RWPE1 (cell line): ENCODE measurements at places on chromosomes 12 and 14.

- peak; percentile 12 for DNase-seq
Measured at GRCh38 chr12:5864972-5865371, 80.1 kb downstream of the ANO2 start.

DNA sequence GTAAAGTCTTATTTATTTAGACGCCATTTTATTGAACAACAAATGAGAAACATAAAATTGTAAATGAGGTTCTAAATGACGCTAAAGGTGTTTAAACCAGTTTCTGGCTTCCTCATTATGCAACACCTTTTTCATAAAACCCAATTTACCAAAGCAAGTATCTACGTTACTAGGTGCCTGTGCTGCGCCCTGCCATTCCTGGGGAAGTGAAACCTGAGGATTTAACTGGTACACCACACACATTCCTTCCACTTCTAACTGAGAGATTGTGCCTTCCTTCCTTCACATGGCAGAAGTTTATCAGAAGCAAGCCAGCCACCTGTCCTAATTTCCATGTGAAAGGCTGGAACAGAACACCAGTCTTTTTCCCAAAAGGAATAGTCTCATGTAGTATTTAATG is 40.3 kb upstream of the GCH1 start:
- DNase-seq = no peak

GRCh38 chr12:109264095-109264942 is 44.8 kb downstream of the FOXN4 start:
- peak; percentile 85 for DNase-seq

GRCh38 chr14:95862243-95862642 is 14.4 kb upstream of the TUNAR start:
- DNase-seq = no peak

DNA sequence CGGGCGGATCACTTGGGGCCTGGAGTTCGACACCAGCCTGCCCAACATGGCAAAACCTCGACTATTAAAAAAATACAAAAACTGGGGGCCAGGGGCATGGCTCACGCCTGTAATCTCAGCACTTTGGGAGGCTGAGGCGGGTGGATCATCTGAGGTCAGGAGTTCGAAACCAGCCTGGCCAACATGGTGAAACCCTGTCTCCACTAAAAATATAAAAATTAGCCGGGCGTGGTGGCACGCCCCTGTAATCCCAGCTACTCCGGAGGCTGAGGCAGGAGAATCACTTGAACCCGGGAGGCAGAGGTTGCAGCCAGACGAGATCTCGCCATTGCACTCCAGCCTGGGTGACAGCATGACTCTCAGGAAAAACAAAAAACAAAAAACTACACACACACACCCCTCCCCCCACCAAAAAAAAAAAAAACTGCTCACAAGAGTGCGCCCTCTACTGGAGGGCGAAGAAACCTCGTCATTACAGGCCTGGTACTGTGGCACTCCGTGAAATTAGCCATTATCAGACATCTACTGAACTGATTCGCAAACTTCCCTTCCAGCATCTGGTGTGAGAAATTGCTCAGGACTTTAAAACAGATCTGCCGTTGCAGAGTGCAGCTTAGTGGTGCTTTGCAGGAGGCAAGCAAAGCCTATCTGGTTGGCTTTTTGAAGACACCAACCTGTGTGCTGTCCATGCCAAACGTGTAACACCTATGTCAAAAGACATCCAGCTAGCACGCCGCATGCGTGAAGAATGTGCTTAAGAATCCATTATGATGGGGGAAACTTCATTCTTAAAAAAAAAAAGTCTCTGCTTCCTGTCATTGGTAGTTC is 7.7 kb downstream of the PPP1R3E start:
- no peak for DNase-seq

- DNase-seq = no peak
Measured at GRCh38 chr14:90849787-90850444, 33.7 kb upstream of the TTC7B start.
